ENCODE measurements at places on chromosomes 12 and 14.
A peak's percentile ranks its signal among the peaks of the same experiment; 100 is the strongest.

DNA sequence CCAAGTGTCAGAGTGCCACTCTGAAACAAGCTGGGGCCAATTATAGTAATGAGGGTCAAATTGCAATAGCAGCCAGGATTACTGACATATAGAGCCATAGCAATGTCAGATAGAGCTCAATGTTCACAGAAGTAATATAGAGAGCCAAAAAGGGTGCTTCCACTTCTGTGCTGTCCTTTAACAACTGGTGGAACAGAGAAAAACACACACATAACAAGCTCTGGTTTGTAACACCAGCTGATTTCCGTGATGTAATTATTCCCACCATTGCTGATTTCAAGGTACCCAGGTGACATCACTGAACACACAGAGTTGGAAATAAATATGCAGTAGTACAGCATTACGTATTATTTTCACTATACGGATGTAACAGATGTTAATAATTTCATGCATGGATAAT is 3.0 kb upstream of the CLEC2B start:
- DNase-seq, result no peak

DNA sequence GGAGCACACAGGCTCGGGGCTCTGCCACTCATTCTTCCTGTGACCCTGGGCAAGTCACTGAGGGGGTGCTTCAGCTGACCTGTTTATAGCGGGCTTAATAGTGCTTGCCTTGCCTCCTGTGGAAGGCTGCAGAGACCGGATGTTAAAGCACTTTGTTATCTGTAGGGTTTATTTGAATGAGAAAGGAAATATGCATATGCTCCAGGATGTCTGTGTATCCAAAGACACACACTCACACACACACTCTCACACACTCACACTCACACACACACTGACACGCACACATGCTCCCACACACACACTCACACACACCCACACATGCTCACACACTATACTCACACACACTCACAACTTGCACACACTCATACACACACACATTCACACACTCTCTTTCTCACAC is 56.1 kb upstream of the DDX11 start:
- no peak for DNase-seq

DNA sequence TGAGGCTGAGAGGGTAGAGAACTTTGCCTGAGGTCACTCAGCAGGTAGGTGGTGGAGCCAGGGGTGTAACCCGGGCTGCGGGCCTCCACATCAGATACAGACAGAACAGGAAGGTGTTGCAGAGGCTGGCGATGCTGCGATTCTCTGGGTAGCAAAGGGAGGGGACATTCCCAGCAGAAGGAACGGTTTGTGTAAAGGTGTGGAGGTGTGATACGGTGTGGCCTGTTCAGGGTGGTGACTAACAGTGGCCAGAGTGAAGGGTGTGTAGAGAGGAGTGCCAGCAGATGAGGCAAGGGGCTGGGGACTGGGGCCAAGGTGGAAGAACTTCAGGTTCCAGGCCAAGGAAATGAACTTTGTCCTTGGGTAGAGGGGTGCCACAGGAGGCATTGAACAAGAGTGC is 18.2 kb upstream of the FAIM2 start:
- no peak for DNase-seq

DNA sequence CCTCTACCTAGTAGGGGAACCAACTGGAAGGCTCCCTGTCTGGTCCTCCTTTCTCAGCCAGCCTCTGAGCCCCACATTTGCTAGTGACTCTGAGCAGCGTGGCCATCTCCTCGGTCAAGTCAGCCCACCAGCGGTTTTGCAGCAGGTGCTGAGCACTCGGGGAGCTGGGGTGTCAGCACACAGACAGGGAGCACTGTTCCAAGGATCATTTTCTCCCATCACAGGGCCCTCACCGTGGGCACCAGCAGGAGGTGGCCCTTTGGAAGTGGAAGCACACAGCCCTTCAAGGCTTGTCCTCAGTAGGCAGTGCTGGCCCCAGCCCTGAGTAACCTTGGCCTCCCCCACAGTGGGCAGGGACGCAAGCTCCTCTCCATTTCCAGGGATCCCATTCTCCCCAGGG is 24.1 kb upstream of the EML1 start:
- no peak for DNase-seq

DNA sequence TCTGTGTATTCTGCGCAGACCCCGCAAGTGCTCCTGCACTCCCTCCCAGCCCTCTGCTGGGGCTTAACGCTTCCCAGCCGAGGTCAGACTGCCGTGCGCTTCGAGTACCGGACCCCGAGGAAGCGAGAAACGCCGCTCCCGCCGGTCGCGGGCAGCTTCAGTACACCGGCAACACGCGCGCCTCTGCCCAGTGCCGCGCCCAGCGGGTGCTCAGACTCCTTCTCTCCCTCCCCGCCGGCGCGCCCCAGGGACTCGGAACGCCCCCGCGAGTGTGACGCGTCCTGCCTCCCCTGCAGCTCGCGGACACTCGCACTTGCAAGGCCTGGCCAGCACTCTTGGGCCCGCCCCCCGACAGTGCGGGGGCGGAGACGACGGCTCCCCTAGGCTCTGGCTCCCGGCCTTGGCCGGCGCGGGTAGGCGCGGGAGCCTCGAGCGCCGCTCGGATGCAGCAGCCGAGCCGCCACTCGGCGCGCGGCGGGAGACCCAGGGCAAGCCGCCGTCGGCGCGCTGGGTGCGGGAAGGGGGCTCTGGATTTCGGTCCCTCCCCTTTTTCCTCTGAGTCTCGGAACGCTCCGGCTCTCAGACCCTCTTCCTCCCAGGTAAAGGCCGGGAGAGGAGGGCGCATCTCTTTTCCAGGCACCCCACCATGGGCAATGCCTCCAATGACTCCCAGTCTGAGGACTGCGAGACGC is at the start of gene PTGER2:
TSS of gene PTGER2 (plus strand) at position 410 of the 692 bp plus-strand sequence. CDS start at position 647, 237 bp downstream.
- DNase-seq, result peak; percentile 96

GRCh38 chr12:27293463-27293862 is 39.2 kb upstream of the BMAL2 start:
- no peak for DNase-seq

GRCh38 chr12:29191267-29191850 is 42.3 kb downstream of the FAR2 start:
- DNase-seq, result no peak

GRCh38 chr12:89417246-89417977 is 65.1 kb upstream of the DUSP6 start:
- peak; percentile 36 for DNase-seq

- no peak for DNase-seq
Measured at GRCh38 chr12:122961531-122962329, 4.5 kb downstream of the ABCB9 start.

- peak; percentile 39 for DNase-seq
Measured at GRCh38 chr14:96816281-96816680, 19.1 kb downstream of the VRK1 start.

DNA sequence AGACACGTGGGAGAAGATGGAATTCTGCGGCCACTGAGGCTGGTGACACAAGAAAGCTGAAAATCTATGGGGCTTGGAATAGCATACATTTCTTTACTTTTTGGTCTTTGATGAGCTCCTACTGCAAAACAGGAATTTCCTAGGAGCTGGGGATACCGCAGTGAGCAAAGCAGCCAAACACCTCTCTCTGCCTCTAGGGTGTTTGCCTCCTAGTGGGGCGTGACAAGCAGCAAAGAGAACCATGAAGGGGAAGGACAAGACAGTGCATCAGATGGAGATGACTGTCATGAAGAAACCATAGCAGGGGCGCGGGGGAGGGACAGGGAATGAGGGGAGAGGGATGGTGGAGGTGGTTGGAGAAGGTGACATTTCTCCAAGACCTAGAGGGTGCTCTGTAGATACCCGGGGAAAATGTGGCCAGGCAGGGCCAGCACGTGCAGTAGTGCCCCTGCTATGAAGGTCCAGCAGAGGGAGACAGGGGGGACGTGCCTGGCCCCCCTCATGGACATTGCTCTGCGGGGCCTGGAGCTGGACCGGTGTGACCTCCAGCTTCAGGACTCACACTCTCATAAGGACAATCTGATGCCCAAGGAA is 58.6 kb downstream of the SERPINA3 start:
- no peak for DNase-seq

DNA sequence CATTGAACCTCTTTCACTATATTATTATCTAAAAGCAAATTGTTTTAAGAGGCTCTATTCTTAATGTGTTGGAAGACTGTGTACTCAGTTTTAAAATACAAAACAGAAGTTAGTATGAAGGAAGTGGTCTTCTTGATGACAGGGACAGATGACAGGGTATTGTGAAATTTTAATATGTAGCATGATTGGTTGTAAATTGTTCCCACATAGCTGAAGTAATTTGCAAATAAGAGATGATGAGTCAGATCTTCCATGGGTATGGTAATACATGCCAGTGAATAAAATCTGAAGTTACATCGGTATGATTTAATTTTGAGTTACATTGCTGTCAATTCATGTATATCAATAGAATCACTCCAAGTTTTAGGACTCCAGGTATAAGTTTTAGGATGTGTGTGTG is 454.8 kb downstream of the AEBP2 start:
- DNase-seq, result peak; percentile 74

DNA sequence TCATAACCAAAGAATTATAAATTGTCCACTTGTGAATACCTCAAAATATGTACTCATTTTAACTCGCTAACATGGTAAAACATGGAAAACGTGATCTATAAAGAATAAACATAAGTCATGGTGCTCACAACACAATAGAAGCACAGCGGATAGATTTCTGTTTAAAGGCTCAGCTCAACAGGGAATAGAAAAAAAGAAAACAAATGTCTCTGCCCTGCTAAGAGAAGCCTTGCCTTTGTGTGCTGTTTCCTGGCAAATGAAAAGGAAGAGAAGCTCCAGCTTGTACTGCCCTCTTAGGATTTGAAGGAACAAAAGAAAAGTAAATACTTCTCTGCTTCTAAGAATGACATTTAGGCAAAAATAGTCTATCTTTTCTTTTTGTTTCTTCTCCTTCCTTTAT is 121.0 kb upstream of the KRR1 start:
- no peak for DNase-seq

- no peak for DNase-seq
Measured at GRCh38 chr12:94503619-94504018, 44.0 kb upstream of the CEP83 start.

DNA sequence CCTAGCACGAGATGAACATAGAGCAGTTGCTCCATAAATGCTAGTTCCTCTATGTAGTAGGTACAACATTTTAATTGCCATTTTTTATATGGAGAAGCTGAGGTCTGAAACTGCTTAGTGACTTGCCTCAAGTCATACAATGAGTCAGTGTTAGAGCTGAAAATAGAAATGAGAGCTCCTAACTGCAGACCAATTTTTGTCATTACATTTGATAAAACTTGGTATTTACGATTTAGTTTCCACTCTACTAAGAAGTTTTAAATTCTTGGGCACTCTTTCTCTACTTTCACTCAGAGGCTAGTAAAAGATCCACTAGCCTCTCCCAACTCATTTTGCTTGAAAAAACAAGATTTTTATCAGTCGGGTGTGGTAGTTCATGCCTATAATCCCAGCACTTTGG is 8.1 kb upstream of the TMED10 start:
- peak; percentile 71 for DNase-seq

DNA sequence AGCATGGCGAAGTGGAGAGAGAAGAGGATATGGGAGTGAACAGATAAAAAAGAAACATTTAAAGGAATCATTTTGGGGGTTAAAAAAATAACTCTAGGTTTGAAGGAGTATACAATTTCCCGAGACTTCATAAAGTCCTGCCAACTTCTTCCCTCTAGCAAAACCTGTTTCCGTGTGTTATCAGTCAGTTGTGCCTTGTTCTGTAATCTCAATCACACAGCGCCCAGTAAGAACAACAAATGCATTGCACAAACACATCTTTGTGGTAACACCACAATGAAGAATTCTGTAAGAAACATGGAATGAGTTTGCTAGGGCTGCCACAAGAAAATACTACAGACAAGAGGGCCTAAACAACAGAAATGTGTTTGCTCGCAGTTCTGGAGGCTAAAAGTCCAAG is 144.7 kb upstream of the FUT8 start:
- no peak for DNase-seq

GRCh38 chr12:4331221-4331620 is 10.2 kb downstream of the TIGAR start:
- no peak for DNase-seq

- peak; percentile 16 for DNase-seq
Measured at GRCh38 chr14:50260511-50260910, 29.1 kb upstream of the SOS2 start.

- DNase-seq, result no peak
Measured at GRCh38 chr14:68225321-68225720, 405.7 kb downstream of the RAD51B start.

DNA sequence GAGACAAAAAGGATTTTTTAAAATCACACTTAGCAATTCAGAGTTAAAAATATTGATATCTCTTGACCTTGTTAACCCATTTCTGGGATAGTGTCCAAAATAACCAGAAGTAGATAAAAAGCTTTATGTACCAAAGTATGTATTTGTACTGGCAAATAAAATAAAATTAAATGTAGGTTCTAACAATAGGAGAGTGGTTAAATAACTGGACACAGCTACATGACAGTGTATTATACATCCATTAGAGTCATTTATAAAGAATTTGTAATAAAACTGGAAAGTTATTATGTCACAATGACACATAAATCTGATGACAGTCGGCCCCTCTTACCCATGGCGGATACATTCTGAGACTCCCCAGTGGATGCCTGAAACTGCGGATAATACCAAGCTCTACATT is 34.0 kb downstream of the BMAL2 start:
- DNase-seq, result no peak

GRCh38 chr12:103373088-103373523 is 122.7 kb downstream of the C12orf42 start:
- DNase-seq, result no peak

GRCh38 chr12:99020871-99021270 is 375.8 kb downstream of the APAF1 start:
- no peak for DNase-seq

GRCh38 chr14:67133595-67134441 is 55.4 kb upstream of the GARIN2 start:
- DNase-seq, result no peak

DNA sequence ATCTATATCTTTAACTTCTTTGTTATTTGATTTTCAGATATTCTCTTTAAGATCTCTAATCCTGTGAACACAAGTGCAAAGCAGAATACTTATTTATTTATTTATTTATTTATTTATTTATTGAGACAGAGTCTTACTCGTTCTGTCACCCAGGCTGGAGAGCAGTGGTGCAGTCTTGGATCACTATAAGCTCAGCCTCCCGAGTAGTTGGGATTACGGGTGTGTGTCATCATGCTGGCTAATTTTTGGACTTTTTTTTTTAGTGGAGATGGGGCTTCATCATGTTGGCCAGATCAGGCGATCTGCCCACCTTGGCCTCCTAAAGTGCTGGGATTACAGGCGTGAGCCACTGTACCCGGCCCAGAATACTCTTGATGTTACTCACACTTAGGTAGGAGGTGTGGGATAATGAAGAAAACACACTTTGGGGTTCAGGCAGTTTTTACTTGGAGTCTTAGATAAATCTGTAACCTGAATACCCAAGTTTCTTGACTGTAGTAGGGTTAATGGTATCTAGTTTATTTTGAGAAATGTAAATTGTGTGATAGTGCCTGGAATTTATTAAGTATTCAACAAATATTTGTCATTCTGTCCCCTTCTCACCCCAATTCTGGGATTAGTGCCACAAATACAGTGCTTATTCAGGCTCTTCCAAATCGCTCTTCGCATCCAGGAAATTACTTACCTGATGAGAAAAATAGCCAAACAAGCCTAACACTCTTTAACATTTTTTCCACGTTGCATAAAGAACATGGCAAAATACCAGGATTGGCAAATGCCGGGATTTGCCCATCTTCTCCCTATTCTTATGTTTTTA is 33.0 kb downstream of the METAP2 start:
- no peak for DNase-seq

Measured in CD14-positive monocyte (primary cell).